ENCODE measurements at places on chromosomes 5 and 9.

- DNase-seq: no peak
Measured at GRCh38 chr5:174030286-174030685, 15.2 kb upstream of the NSG2 start.

DNA sequence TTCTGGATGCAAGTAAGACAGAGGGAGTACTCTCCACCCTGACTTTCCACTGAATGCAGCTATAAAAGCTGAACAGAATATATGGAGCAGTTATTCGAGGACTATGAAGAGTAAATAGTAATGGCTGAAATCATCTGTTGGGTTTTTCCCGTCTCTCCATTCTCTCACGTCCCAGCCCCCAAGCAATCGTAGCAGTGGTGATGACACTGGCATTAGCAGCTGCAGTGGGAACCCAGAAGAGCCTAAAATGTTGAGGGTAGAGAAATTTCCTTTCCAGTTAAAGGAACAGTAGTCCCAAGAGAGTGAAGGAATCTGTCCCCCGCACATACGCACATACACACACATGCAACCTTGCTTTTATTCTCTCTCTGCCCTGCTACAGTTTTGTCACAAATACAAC, 33.2 kb downstream of the MED27 start:
- no peak for DNase-seq

GRCh38 chr5:6379246-6379645, 899 bp upstream of the MED10 start:
- DNase-seq: no peak

DNA sequence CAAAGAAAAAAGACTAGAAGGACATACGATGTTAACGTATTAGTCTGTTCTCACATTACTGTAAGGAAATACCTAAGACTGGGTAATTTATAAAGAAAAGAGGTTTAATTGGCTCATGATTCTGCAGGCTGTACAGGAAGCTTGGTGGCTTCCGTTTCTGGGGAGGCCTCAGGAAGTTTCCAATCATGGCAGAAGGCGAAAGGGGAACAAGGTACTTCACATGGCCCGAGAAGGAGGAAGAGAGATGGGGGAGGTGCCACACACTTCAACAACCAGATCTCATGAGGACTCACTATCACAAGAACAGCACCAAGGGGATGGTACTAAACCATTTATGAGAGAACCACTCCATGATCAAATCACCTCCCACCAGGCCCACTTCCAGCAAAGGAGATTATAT, 110.1 kb downstream of the CARTPT start:
- no peak for DNase-seq

- no peak for DNase-seq
Measured at GRCh38 chr9:121714075-121714705, 62.8 kb downstream of the DAB2IP start.

DNA sequence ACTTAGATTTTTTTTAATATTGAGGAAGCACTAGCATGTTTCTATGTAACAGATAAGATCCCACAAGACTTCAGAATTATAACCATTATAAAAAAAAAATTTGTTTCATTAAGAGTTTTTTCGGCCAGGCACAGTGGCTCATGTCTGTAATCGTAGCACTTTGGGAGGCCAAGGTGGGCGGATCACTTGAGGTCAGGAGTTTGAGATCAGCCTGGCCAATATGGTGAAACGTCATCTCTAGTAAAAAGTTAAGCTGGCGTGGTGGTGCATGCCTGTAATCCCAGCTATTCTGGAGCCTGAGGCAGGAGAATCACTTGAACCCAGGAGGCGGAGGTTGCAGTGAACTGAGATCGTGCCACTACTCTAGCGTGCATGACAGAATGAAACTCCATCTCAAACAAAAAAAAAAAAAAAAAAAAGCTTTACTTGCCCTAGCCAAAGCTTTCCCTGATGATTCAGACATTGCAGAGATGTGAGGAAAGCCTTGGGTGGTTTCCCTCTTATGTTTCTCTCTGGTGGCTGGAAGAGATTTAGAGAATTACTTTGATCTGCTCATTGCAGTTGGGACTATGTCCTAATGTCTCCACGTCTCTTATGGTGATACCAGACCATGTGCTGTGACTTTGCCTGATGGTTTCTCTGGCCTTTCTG, 65.4 kb downstream of the EGFLAM start:
- DNase-seq: no peak

DNA sequence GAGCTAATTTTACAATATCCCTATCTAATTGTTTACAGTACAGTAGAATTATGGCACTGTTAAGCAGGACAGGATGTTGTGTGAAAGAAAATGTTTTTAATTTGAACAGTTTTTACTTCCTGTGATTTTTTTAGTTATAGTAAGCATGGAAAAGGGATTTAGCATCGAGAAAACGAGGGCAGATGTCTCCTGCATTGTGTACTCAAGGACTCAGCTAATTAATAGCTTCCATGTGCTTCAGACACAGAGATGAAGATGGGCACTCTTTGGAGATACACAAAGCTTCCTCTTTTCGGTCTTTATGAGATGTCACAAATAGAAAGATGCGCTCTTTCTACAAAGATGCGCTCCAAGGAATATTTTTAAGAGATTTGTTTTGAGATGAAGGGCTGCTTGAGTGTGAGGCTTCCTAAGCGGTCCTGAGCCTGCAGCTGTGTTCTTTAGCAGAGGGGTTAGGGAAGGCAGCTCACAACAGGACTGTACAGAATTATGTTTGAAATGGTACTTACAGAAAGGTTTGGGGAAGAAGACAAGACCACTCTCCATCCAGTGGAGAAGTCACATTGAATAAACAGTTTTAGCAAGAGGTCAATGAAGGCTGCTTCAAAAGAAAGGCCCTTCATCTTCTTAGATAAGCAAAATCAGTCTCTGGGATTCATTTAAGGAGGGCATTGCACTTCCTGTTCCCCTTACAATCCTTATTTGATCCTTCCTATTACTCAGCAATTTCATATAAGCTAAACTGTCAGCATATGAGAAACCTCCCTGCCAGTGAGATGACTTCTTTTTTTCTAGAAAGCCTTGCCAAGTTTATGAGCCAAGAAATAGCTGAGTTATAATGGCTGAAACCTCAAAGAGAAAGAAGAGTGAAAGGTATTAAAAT, 311.5 kb downstream of the EFNA5 start:
- no peak for DNase-seq

- no peak for DNase-seq
Measured at GRCh38 chr9:137045294-137046087, 486 bp downstream of the NPDC1 start.

Measured in CD4-positive, alpha-beta T cell treated with Interleukin-6 for 4 hours (primary cell).